HCT116 (cell line): ENCODE measurements at places on chromosomes 5 and 9. TPM values are rescaled to one million over a fixed set of nuclear protein-coding genes. Genes with fewer than 3 reads are reported as not detected.
A peak's percentile ranks its signal among the peaks of the same experiment; 100 is the strongest.

- no peaks in the 10 kb centered on the region for H3K4me1 ChIP-seq
- no peak overlapping the region for H3K27ac ChIP-seq
- H3K27me3 ChIP-seq = no peaks in the 10 kb centered on the region
- DNase-seq = no peak
These were observed 286.4 kb upstream of the CDH12 start for GRCh38 chr5:23139338-23140171.

The LCNL1 gene
- total RNA-seq = 0.44 TPM

DNA sequence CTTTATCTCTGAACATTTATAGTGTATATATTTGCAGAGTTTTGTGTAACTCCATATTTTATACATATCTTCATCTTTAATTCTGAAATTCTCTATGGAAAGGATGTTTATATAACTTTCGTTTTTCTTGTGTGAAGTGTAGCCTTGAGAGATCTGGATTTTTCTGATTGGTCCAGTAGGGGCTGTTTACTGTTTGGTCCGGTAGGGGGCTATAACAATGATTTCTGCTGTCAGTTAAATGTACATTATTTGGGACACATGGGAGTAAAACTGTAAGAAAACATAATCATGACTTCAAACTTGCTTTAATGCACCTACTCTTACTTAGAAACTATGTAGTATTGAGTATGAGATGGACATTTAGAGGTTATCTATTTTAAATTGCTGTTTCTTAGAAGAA lies 527.1 kb upstream of the ARRDC3 start:
- H3K27ac ChIP-seq = no peak overlapping the region
- no peak for DNase-seq
- H3K36me3 ChIP-seq = no peaks in the 10 kb centered on the region

- no peak for DNase-seq
- no peak overlapping the region for H3K27ac ChIP-seq
- H3K36me3 ChIP-seq = no peaks in the 10 kb centered on the region
- no peaks in the 10 kb centered on the region for H3K4me1 ChIP-seq
- no peaks in the 10 kb centered on the region for H3K27me3 ChIP-seq
- no peak overlapping the region for H3K4me3 ChIP-seq
These were observed 71.4 kb upstream of the COL5A1 start for GRCh38 chr9:134570151-134570621.

DNA sequence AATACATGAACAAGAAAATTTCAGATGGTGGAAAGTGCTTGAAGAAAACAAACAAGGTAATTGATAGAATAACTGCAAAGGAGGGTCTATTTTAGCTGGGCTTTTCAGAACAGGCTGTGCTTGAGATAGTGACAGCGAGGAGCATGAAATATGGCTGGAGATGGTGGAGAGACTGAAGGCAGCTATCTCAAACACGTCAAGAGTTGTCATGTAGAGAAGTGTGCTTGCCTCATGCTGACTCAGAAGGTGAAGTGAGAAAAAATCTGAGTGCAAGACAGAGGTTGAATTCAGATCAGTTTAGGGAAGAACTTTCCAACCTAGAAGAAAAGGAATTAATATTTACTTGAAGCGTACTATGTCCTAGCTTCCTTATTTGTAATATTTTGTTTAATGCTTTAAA lies 115.5 kb upstream of the RANBP3L start:
- no peaks in the 10 kb centered on the region for H3K27me3 ChIP-seq
- H3K27ac ChIP-seq = no peak overlapping the region
- H3K4me1 ChIP-seq = no peaks in the 10 kb centered on the region
- no peaks in the 10 kb centered on the region for H3K36me3 ChIP-seq
- H3K4me3 ChIP-seq = no peak overlapping the region

- H3K36me3 ChIP-seq = no peaks in the 10 kb centered on the region; the same call in 1 of the 2 replicates
- H3K4me1 ChIP-seq = peaks cover 27% of the 10 kb centered on the region
- peak overlapping the region; percentile 89 for H3K4me3 ChIP-seq
- no peaks in the 10 kb centered on the region for H3K27me3 ChIP-seq
- no peak for DNase-seq
These were observed 1.3 kb downstream of the UBE2R2 start for GRCh38 chr9:33818167-33818846.

DNA sequence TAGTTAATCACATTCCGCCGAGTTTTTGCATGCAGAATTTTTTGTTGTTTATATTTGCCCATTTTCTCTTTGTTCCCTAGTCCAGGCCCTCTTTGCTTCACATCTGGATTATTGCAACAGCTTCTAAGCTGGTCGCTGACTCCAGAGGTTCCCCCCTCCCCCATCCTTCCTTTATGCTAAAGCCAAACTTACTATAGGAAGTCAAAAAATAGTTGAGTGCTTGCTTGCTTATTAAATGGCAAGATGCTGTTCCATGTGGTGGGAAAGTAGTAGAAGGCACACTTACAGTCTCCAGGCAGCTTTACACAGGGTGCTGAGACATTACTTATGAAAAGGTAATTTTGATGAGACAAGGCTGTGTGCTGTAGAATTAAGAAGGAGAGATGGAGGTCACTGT lies 1.3 kb downstream of the ZBTB34 start:
- DNase-seq = no peak
- no peaks in the 10 kb centered on the region for H3K27me3 ChIP-seq
- H3K4me3 ChIP-seq = peak overlapping the region; percentile 57
- H3K36me3 ChIP-seq = peaks cover 4% of the 10 kb centered on the region; the same call in 1 of the 2 replicates
- H3K27ac ChIP-seq = no peak overlapping the region

GRCh38 chr9:127654619-127655018 lies 42.5 kb downstream of the STXBP1 start:
- H3K27ac ChIP-seq = no peak overlapping the region
- H3K4me3 ChIP-seq = no peak overlapping the region
- H3K27me3 ChIP-seq = no peaks in the 10 kb centered on the region
- no peaks in the 10 kb centered on the region for H3K4me1 ChIP-seq
- H3K36me3 ChIP-seq = no peaks in the 10 kb centered on the region

GRCh38 chr9:36207546-36208012 lies 16.9 kb downstream of the CLTA start:
- no peak overlapping the region for H3K27ac ChIP-seq
- DNase-seq = no peak
- no peaks in the 10 kb centered on the region for H3K27me3 ChIP-seq

- DNase-seq = no peak
- peaks cover 32% of the 10 kb centered on the region; the same call in 1 of the 2 replicates for H3K27me3 ChIP-seq
- H3K36me3 ChIP-seq = no peaks in the 10 kb centered on the region
- no peak overlapping the region for H3K4me3 ChIP-seq
These were observed 69.8 kb upstream of the IRX4 start for GRCh38 chr5:1952444-1953099.

The RNF180 gene
- not detected for total RNA-seq

- no peak for DNase-seq
- H3K4me1 ChIP-seq = no peaks in the 10 kb centered on the region
- no peak overlapping the region for H3K27ac ChIP-seq
- H3K36me3 ChIP-seq = no peaks in the 10 kb centered on the region
- no peak overlapping the region for H3K4me3 ChIP-seq
These were observed 150.0 kb downstream of the CDC42SE2 start for GRCh38 chr5:131413605-131414559.

- H3K36me3 ChIP-seq = 0 out of 2 replicates have a peak, but pooled peaks cover 8% of the 10 kb centered on the region
- H3K27me3 ChIP-seq = no peaks in the 10 kb centered on the region
- no peak overlapping the region for H3K27ac ChIP-seq
- DNase-seq = no peak
These were observed 11.5 kb downstream of the UIMC1 start for GRCh38 chr5:176995122-176995490.

DNA sequence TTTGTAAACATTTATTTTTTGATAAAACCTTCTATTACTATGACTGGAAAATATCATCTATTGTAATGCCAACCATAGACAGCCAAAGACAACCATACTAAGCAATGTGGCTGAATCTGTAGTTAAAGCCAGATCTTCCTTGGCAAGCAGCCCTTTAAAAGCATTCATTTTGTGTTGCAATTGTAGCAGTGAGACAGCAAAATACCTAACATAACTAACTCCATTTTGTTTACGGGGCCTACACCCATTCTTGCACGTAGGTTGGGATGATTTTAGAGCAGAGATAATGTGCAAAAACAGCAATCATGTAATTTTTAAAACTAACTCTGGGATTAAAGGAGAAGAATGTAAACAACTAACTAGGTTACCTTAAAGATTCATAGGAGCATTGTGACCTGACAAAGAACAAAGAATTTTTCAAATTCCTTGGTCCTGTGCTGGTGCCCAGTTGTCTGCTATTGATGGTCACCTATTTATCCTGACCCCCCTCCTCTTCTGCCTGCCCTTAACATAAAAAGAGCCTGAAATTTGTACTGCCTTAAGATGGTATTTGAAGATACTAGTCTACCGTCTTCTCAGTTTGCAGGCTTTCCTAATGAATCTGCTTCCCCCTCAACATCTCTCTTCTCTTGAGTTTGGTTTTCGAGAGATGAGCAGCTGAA lies 10.6 kb downstream of the IFNA1 start:
- H3K4me1 ChIP-seq = no peaks in the 10 kb centered on the region
- no peaks in the 10 kb centered on the region for H3K27me3 ChIP-seq
- no peaks in the 10 kb centered on the region for H3K36me3 ChIP-seq

The DND1 gene
- total RNA-seq = 2.3 TPM

The ITGA2 gene
- total RNA-seq = 36.6 TPM

DNA sequence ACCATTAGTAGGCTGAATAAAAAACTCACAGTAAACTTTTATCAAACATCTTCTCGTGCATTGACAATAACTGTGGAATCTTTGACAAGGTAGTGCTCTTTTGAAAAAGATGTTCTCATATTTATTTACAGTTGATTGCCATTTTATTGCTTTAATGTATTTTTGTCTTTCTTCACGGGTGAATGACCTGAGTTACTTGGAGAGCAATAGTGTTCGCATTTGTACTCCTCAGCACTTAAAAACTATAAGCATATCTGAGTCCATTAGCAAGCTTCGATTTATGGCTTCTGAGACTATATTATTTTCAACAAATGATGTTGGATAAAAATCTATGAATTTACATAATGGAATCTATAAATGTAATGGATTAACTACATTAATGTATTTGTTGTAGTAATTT lies 1012.3 kb downstream of the CDH9 start:
- no peak overlapping the region for H3K4me3 ChIP-seq
- H3K36me3 ChIP-seq = no peaks in the 10 kb centered on the region
- H3K4me1 ChIP-seq = no peaks in the 10 kb centered on the region
- DNase-seq = no peak
- no peak overlapping the region for H3K27ac ChIP-seq
- H3K27me3 ChIP-seq = no peaks in the 10 kb centered on the region

DNA sequence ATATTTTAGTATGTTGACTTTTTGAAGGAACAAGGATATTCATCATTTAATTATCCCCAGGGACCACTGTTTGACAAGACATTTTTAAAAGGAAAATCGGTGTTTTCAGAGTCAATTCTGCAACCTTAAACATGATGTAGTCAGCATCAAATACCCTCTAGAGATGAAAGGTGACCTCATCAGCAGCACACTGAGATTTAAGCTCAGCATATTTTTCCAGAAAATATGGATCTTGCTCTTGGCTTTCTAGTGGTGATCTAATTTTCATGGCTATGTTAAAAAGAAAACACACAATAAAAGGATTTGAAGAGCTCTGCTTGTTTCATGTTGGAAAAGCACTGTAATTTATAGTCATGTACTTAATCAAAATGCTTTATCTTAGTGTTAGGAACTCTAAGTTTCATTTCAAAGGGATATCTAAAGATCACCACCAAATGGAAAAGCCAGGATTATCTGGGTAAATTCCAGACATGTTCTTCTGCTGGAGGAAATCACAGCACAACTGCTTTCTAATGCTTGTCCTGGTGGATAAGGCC lies 487.2 kb downstream of the ENC1 start:
- no peak overlapping the region for H3K4me3 ChIP-seq
- no peak for DNase-seq
- no peaks in the 10 kb centered on the region for H3K36me3 ChIP-seq
- H3K27ac ChIP-seq = no peak overlapping the region
- H3K27me3 ChIP-seq = no peaks in the 10 kb centered on the region
- H3K4me1 ChIP-seq = no peaks in the 10 kb centered on the region

GRCh38 chr5:147427521-147428401 lies 82.1 kb downstream of the DPYSL3 start:
- no peaks in the 10 kb centered on the region for H3K4me1 ChIP-seq
- no peaks in the 10 kb centered on the region for H3K27me3 ChIP-seq
- H3K27ac ChIP-seq = no peak overlapping the region

DNA sequence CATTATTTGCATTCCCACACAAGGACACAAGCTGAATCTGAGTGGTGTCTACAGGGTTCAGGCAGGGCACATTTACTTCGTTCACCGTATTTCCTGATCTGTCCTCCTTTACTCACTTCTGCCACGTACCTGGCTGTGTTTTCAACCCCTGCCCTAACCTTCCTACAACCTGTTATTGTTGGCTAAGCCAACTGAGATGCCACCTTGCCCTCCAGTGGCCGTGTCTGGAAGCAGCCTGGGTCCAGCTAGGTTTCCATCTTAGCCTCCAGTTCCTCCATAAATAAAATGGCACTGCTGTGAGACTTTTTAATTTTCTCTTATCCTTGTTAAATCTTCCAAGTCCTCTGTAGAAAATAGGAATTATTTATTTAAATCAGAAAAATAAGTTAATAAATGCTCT lies 64.8 kb downstream of the ATP10B start:
- H3K4me3 ChIP-seq = no peak overlapping the region
- no peak overlapping the region for H3K27ac ChIP-seq
- H3K4me1 ChIP-seq = no peaks in the 10 kb centered on the region
- no peaks in the 10 kb centered on the region for H3K36me3 ChIP-seq

GRCh38 chr9:129840034-129840433 lies 4.8 kb downstream of the USP20 start:
- no peak overlapping the region for H3K27ac ChIP-seq
- H3K36me3 ChIP-seq = no peaks in the 10 kb centered on the region
- DNase-seq = no peak
- H3K27me3 ChIP-seq = no peaks in the 10 kb centered on the region

GRCh38 chr5:169628892-169629291 lies 8.2 kb upstream of the DOCK2 start:
- no peak overlapping the region for H3K4me3 ChIP-seq
- no peak for DNase-seq
- no peaks in the 10 kb centered on the region for H3K4me1 ChIP-seq
- H3K27ac ChIP-seq = no peak overlapping the region
- no peaks in the 10 kb centered on the region for H3K27me3 ChIP-seq

- no peak for DNase-seq
- no peak overlapping the region for H3K27ac ChIP-seq
These were observed 15.3 kb downstream of the IL5 start for GRCh38 chr5:132528021-132528420.

The ZNG1C gene
- 28.4 TPM for total RNA-seq

GRCh38 chr5:143674469-143674786 lies 137.5 kb upstream of the HMHB1 start:
- H3K4me1 ChIP-seq = no peaks in the 10 kb centered on the region
- DNase-seq = no peak
- no peak overlapping the region for H3K27ac ChIP-seq
- H3K27me3 ChIP-seq = no peaks in the 10 kb centered on the region
- H3K36me3 ChIP-seq = no peaks in the 10 kb centered on the region

The PDCD1LG2 gene
- not detected for total RNA-seq

- H3K4me1 ChIP-seq = no peaks in the 10 kb centered on the region
- H3K4me3 ChIP-seq = no peak overlapping the region
- H3K27me3 ChIP-seq = no peaks in the 10 kb centered on the region
- H3K36me3 ChIP-seq = no peaks in the 10 kb centered on the region
These were observed 21.2 kb upstream of the ATOSB start for GRCh38 chr9:35136866-35137265.
